ENCODE measurements at places on chromosomes 1 and 21.

DNA sequence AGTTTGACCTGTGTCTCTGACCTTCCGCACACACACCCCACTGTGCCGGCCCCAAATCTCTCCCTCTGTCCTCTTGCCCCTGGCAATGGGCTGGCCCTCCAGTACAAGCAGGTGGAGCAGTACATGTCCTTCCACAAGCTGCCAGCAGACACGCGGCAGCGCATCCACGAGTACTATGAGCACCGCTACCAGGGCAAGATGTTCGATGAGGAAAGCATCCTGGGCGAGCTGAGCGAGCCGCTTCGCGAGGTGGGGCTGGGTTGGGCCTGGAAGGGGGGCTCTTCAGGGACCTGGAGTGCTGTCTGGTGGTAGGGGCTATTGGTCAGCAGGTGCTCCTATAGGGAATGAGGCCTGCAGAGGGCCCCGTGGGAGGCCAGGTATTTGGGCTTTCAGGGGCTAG lies 7.8 kb downstream of the HCN3 start:
- no peak overlapping the region for H3K27ac ChIP-seq
- no peak for DNase-seq
- H3K4me3 ChIP-seq: no peak overlapping the region
- no peaks in the 10 kb centered on the region for H3K36me3 ChIP-seq
- H3K27me3 ChIP-seq: no peaks in the 10 kb centered on the region

- H3K27me3 ChIP-seq: no peaks in the 10 kb centered on the region
- no peak for DNase-seq
- H3K4me3 ChIP-seq: no peak overlapping the region
Observed at GRCh38 chr1:67463298-67463955, 33.2 kb upstream of the SERBP1 start.

- H3K27ac ChIP-seq: no peak overlapping the region
- no peak overlapping the region for H3K4me3 ChIP-seq
- H3K27me3 ChIP-seq: no peaks in the 10 kb centered on the region
- DNase-seq: no peak
- peaks cover 18% of the 10 kb centered on the region for H3K36me3 ChIP-seq
Observed at GRCh38 chr21:43959231-43960116, 52.6 kb upstream of the TRAPPC10 start.

DNA sequence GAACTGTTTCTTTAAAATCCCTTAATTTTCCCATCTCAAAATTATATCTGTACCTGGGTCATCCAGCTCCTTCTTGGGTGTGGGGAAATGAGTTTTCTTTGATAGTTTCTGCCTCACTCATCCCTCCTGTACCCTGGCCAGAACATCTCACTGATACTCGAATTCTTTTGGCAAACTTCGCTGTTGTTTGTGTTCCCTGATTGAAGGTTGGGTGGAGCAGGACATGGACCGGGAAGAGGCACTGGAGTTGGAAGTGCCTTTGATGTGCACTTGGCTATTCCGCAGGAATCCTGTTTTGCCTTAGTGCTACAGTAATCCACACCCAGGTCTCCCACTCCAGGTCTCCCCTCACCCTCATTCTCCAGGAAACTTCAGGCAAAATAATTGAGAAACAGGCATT lies 11.2 kb downstream of the MINDY1 start:
- H3K27me3 ChIP-seq: no peaks in the 10 kb centered on the region
- H3K4me1 ChIP-seq: no peaks in the 10 kb centered on the region
- peaks cover 30% of the 10 kb centered on the region for H3K36me3 ChIP-seq
- no peak for DNase-seq
- H3K27ac ChIP-seq: no peak overlapping the region

- H3K36me3 ChIP-seq: no peaks in the 10 kb centered on the region
- H3K4me3 ChIP-seq: no peak overlapping the region
- H3K4me1 ChIP-seq: no peaks in the 10 kb centered on the region
- no peaks in the 10 kb centered on the region for H3K27me3 ChIP-seq
- H3K27ac ChIP-seq: no peak overlapping the region
Observed at GRCh38 chr1:53410100-53410541, 49.1 kb upstream of the DMRTB1 start.

DNA sequence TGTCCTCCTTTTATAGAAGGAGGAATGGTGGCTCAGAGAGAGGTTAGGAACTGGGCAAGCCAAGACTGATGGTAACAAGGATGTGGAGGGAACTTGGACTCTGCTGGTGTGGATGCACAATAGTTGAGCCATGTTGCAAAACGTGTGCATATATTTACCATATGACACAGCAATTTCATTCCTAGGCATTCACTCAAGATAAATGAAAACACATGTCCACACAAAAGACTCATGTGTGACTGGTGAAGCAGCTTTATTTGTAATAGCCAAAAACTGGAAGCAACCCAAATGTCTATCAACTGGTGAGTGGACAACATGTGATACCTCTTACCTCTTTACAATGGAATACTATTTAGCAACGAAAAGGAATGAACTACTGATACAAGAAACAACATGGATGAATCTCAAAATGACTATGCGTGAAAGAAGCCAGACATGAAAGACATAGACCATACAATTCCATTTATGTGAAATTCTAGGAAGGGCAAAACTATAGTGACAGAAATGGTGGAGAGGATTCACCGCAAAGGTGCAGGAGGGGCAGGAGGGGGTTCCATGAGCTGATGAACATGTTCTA lies 36.2 kb downstream of the CAMK2N1 start:
- DNase-seq: no peak
- H3K27ac ChIP-seq: no peak overlapping the region
- no peaks in the 10 kb centered on the region for H3K36me3 ChIP-seq

DNA sequence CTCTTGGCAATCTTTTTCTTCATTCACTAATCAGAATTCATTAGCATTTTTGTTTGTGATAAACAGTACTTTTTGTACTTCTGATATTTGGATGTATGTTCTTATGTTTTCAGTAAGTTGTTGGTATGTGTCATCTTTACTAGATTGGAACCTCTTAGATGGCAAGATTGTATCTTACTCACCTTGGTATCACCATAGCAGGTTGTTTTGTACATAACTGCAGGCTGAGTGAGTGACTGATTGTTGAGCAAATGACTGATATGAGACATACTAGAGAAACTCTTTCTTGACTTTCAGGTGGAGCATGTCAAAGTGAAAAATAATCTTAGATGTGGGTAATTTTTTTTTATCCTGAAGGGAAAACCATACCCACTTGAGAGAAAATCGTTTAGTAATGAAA lies 173.7 kb downstream of the CLEC20A start:
- no peak overlapping the region for H3K4me3 ChIP-seq
- no peak overlapping the region for H3K27ac ChIP-seq
- no peaks in the 10 kb centered on the region for H3K27me3 ChIP-seq
- H3K4me1 ChIP-seq: no peaks in the 10 kb centered on the region
- no peak for DNase-seq

DNA sequence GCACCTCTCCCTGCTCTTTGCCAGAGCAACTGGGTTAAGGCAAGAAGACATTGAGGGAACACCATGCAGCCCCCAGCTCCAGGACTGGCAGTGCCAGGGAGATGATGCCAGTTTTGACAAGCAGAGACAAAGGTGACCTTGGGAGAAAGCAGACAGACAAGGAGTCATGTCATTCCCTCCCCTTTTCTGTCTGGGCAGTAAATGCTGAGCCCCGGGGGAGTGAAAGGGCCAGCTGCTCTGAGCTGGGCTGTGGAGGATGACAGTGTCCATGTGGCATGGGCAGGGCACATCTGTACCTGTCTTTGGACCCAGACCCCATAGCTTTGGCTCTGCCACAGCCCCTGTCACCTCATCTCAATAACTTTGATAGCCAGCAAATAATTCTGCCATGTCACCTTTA lies 24.2 kb downstream of the PLEKHA6 start:
- no peak overlapping the region for H3K27ac ChIP-seq
- no peak overlapping the region for H3K4me3 ChIP-seq
- H3K36me3 ChIP-seq: no peaks in the 10 kb centered on the region
- DNase-seq: no peak
- H3K27me3 ChIP-seq: no peaks in the 10 kb centered on the region

- no peaks in the 10 kb centered on the region for H3K36me3 ChIP-seq
- no peaks in the 10 kb centered on the region for H3K27me3 ChIP-seq
- no peak overlapping the region for H3K27ac ChIP-seq
Observed at GRCh38 chr1:67226688-67227087, 60.4 kb downstream of the IL23R start.

DNA sequence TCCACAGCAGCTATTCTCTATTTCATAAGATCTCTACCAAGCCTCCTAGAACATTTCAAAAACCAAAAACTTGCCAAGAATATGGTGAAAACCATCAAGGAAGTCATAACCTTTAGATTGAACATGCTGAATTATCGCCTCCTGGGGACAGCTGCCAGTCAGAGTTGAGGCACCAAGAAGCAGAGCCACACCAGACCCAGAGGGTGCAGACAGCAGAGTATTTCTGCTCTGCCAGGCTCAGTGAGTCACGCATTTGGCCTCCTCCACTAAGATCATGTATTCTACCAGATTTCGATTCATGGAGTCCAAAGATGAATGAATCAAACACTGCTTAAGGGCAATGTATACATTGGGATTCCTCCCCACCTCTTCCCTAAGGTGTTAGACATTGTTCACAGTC lies 2.1 kb downstream of the F3 start:
- H3K36me3 ChIP-seq: peaks cover 4% of the 10 kb centered on the region
- peak overlapping the region; percentile 87 for H3K27ac ChIP-seq
- peak overlapping the region; percentile 96 for H3K4me3 ChIP-seq
- H3K27me3 ChIP-seq: no peaks in the 10 kb centered on the region

GRCh38 chr1:25472471-25472870 lies 41.8 kb downstream of the MACO1 start:
- no peak overlapping the region for H3K27ac ChIP-seq
- H3K4me1 ChIP-seq: peaks cover 22% of the 10 kb centered on the region
- no peaks in the 10 kb centered on the region for H3K27me3 ChIP-seq
- H3K36me3 ChIP-seq: no peaks in the 10 kb centered on the region
- H3K4me3 ChIP-seq: no peak overlapping the region

DNA sequence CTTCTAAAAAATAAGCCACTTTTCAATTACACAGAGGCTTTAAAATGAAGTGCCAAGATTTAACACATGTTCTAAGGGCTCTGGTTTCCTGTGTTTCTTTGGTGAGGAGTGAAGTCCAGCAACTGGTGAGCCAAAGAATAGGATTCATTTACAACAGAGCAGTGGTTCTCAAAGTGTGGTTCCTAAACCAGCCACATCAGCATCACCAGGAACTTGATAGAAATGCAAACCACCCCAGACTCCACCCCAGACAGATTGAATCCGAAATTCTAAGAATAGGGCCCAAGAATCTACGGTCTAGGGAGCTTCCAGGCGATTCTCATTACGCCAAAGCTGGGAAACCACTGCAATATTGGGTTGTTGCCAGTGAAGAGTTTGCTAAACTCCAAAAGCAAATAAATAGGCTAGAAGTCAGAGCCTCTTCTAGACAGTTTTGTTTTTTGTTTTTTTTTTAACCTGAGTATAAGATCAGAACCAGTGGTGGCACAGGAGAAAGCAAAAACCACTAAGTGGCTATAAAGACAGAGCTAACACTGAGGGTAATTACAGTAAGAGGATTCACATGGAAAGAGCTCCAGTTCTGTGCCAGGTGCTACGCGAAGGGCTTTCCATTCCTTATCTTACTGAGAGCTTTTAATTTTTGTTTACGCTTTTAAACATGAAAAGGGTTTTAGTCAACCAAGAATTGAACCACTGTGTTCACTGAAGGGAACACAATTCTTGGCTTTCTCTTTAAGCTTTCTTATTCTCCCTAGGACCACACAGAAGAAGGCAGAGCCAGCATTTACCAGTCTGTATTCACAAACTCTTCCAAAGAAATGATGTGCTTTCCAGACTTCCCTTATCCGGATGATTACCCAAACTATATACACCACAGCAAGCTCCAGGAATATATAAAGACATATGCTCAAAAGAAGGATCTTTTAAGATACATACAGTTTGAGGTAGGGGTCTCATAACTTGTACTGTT lies 42.4 kb upstream of the FMO2 start:
- peak overlapping the region; percentile 88 for H3K27ac ChIP-seq
- no peak for DNase-seq
- peak overlapping the region; percentile 46 for H3K4me3 ChIP-seq
- no peaks in the 10 kb centered on the region for H3K27me3 ChIP-seq
- H3K36me3 ChIP-seq: no peaks in the 10 kb centered on the region
- peaks cover 64% of the 10 kb centered on the region for H3K4me1 ChIP-seq

- H3K4me1 ChIP-seq: no peaks in the 10 kb centered on the region
- no peak overlapping the region for H3K27ac ChIP-seq
- no peaks in the 10 kb centered on the region for H3K36me3 ChIP-seq
- no peak for DNase-seq
Observed at GRCh38 chr21:17402937-17403336, 109.9 kb upstream of the CXADR start.

DNA sequence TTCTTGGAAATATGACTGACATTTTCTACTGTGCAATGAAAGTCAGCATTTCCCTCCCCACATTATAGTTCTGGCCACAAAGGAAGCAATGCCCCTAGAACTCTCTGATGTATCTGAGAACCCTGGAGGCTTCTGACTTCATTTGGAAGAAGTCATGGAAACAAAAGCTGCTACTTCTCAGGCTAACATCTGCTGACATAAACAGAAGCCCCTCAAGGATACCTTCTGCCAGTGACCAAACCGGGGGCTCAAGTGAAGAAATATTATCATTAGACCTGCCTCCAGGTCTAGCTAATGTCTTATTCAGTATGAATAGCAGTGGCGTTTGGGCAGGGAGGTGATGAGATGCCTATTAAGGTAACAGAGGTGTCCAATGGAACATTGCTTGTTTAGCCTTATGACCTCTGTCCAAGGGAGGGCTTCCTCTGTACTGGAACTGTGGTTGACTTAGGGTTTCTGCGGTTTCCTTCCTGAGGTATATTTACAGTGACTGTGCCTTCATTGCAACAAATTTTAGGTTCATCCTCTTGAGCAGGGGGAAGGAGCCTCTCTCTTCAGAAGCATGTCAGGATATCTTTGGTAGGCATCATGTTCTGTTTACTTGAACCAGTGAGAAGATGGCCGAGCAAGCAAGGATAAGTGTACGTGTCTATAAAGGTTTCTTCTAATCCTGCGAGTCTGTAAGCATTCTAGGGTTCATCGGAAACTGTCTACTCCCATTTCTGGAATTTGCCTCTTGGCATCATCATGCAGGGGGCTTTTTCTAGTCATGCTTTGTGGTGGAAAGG lies 161.7 kb downstream of the PBX1 start:
- no peak for DNase-seq
- H3K4me3 ChIP-seq: no peak overlapping the region
- no peaks in the 10 kb centered on the region for H3K27me3 ChIP-seq

DNA sequence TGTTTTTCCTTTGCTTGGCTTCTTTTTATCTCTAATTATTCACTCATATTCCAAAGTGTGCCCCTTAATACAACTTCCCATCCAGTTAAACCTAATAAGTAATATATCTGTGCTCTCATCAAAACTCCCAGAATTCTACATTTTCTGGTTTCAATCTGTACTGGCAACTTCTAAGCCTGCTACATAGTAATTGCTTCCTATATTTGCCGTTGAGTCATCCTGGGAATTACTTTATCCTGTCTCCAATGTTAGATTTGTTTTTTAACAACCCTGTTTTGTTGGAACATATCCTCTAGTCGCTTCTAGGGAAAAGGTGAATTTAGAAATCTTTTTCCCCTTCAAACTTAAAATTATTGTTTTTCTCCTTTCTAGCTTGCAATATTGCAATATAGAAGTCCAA lies 620.5 kb upstream of the PKN2 start:
- H3K4me1 ChIP-seq: no peaks in the 10 kb centered on the region
- no peak overlapping the region for H3K27ac ChIP-seq
- H3K4me3 ChIP-seq: no peak overlapping the region
- H3K27me3 ChIP-seq: no peaks in the 10 kb centered on the region
- no peaks in the 10 kb centered on the region for H3K36me3 ChIP-seq
